ENCODE measurements at places on chromosomes 1 and 21.

GRCh38 chr1:111218701-111219556 lies 8.6 kb upstream of the CHI3L2 start:
- DNase-seq, result no peak

- DNase-seq, result no peak
Observed at GRCh38 chr1:83632906-83633305, 366.0 kb downstream of the TTLL7 start.

DNA sequence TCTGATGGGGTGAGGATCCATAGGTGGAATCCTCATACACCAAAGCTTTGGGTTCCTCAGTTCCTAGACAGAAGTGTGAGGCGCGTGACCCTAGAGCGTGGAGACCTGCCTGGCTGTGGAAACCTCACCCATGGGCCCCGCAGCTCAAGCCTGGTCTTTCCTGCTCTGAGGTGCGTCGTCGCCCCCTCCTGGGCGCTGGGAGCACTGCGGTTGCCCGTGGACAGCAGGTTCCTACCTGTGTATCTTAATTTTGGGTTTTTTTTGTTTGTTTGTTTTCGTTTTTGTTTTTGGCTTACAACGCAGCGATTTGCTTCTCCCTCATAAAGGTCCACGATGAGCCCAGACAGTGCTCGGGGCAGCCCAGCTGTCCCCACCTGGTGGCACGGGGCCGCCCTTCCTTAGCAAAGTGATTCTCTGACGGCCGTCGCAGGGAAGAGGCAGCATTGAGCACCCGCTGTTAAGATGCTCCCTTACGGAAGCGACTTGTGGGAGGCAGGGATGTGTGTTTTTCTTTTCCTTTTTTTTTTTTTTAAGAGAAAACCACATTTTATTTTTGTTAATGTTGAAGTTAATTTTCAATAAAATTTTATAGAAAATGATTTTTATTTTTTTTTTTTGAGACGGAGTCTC lies 36.5 kb upstream of the TRAPPC10 start:
- peak; percentile 11 for DNase-seq

GRCh38 chr1:23763041-23763577 lies 15.1 kb upstream of the PITHD1 start:
- no peak for DNase-seq

DNA sequence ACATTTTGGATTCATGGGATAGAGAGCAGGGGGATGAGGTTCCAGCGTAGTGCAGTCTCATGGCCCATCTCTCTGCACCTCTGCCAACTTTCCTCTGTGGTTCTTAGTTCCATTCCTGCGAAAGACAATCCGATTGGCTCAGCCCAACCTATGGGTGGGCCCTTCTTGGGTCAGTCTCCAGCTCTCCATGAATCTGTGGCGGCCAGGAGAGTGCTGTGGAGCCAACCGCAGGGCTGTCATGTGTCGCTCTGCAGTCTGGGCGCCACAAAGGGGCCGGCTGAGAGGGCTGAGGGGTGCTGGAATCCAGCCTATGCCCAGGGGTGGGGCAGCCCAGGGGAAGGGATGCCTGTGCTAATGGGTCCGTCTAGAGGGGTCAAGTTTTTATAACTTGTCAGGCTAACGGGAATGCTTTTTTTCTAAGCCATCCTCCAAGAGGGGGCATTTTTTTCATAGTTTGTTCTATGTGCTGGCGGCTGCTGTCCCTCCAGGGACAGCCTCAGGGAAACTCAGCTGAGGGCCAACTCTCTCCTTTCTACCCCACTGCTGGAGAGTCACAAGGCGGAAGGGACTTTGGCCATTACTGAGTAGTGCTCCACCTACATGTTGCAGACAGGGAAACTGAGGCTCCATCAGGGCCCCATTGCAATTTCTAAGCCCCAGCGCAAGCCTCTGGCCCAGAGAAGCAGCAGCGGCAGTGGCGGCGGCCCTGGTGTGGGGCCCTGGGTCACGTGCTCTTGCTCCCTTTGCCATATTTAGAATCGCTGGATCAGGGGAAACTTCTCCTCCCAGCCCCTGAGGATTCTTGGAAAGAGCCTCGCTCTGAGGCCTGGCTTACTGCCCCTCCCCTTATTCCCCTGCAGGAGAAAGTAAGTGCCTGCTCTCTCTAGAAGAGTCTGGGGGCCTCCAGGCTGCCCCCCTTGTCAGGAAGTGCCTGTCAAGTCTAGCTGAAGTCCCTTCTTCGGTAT lies 23.4 kb downstream of the KCNQ4 start:
- DNase-seq, result no peak

DNA sequence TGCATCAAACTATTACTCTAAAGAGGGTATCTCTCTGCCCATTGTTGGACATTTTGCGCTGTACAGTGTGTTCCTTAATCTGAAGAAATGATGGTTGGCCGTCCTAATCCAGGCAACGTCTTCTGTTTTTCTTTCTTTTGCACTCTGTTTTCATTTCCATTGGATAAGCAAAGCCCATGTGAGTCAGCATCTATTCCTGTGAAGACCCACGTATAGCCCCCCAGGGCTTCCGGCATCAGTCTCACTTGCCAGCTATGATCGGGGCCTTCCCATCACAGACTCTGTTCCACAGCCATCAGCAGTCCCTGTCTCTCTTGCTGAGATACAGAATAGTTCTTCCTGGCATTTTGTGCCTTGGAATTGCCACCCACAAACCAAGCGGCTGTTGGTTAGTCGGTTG lies 29.2 kb upstream of the BRDT start:
- DNase-seq, result no peak

GRCh38 chr1:193309936-193310475 lies 123.6 kb upstream of the B3GALT2 start:
- no peak for DNase-seq

DNA sequence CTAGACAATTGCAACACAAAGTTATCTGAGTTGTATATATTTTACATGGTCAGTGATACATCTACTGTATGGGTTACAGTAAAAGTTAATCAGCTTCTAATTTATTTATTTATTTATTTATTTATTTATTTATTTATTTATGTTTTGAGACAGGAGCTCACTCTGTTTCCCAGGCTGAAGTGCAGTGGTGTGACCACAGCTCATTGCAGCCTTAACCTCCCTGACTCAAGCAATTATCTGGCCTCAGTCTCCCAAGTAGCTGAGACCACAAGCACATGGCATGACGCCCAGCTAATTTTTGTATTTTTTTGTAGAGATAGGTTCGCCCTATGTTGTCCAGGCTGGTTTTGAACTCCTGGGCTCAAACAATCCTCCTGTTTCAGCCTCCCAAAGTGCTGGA lies 241.6 kb downstream of the PTPRC start:
- DNase-seq, result no peak
